ENCODE measurements at places on chromosomes 6 and 20.

- DNase-seq: no peak
Observed at GRCh38 chr6:156508923-156509322, 268.3 kb upstream of the ARID1B start.

DNA sequence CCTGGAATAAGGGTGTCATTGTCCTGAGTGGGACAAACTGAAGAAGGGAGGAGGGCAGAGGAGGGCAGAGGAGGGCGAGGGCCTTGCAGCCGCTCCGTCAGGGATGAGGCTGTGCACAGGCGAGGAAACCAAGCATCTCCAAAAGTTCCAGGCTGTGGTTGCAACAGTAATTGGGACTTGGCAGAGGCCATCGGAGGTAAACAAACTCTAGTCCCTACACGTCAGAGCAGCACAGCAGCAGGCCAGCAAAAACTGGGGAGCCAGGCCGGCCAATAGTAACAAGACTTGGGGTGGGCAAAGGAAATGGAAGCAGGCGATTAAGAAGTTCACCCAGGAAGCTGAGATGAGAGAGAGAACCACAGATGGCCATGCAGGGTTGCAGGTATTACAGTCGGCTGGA, 142.8 kb downstream of the SMOC2 start:
- no peak for DNase-seq

- DNase-seq: no peak
Observed at GRCh38 chr6:163001330-163001729, 273.6 kb downstream of the PACRG start.

DNA sequence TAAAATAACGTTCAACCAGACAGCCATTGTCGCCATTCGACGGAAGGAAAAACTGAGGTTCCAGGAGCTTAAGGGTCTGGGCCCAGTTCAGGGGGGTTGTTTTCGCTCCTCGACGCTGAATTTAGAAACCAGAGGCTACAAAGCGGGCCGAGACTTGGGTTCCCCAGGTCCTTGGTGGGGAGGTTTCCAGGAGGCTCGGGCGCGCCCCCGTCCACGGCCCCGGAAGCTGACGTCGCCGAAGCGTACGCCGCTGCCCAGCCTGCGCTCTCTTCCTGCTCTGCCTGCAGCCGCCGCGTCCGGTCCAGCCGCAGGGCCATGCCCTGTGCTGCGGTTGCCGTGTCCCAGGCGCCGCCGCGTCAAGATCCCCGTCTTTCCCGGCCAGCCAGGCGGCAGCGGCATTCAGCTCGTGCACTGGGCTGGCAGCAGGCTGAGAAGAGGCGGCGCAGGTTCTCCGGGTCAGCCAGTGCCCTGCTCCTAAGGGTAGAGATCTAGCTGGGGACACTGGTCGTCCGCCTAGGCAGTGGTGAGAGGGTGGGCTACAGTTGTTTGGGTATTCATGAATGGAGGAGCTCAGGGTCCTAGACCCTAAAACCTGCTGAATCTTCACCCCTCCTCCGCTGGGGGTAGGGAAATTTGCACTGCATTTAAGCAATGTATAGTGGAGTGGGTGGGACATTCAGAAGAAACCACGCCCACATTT, 901 bp upstream of the TRIM26 start:
- DNase-seq: peak; percentile 76

- no peak for DNase-seq
Observed at GRCh38 chr6:101268541-101268940, 125.0 kb upstream of the GRIK2 start.

GRCh38 chr20:7967199-7967844, 27.1 kb upstream of the HAO1 start:
- no peak for DNase-seq

DNA sequence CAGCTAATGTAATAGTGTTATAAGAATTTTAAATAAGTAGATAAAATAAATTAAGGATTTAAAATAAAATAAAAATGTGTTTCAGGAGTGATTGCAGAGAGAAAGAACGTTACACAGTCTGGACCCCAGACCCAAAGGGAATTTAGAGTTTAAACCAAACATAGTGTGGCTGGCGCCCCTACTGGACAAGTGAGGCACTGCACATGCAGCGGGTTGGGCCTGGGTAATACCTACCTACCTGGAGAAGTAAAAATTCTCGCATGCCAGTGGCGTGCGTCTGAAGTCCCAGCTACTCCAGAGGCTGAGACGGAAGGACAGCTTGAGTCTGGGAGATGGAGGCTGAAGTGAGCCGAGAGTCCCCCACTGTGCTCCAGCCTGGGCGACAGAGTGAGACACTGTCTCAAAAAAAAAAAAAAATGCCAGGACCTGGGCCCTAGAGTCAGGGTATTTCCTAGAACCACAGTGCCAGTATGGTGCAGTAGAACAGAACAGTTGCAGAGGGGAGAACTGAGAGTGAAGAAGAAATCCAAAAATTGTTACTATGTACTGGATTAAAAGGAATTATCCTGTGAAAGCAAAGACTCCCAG, 71.4 kb upstream of the TCF21 start:
- DNase-seq: peak; percentile 7

GRCh38 chr6:163122365-163122764, 292.2 kb upstream of the QKI start:
- DNase-seq: no peak

GRCh38 chr20:8127553-8128255, 4.4 kb upstream of the PLCB1 start:
- no peak for DNase-seq

- peak; percentile 84 for DNase-seq
Observed at GRCh38 chr6:36360241-36361054, 23.8 kb upstream of the BNIP5 start.

- DNase-seq: no peak
Observed at GRCh38 chr6:6579281-6579680, 9.2 kb upstream of the LY86 start.
